Cortex of kidney (tissue), 1 donor: ENCODE measurements at places on chromosomes 3 and 15.

GRCh38 chr3:107882881-107883280, 207.9 kb downstream of the CD47 start:
- no peak for DNase-seq

- DNase-seq: no peak
These were observed 5.2 kb upstream of the ADAMTS17 start for GRCh38 chr15:100346866-100347512.

DNA sequence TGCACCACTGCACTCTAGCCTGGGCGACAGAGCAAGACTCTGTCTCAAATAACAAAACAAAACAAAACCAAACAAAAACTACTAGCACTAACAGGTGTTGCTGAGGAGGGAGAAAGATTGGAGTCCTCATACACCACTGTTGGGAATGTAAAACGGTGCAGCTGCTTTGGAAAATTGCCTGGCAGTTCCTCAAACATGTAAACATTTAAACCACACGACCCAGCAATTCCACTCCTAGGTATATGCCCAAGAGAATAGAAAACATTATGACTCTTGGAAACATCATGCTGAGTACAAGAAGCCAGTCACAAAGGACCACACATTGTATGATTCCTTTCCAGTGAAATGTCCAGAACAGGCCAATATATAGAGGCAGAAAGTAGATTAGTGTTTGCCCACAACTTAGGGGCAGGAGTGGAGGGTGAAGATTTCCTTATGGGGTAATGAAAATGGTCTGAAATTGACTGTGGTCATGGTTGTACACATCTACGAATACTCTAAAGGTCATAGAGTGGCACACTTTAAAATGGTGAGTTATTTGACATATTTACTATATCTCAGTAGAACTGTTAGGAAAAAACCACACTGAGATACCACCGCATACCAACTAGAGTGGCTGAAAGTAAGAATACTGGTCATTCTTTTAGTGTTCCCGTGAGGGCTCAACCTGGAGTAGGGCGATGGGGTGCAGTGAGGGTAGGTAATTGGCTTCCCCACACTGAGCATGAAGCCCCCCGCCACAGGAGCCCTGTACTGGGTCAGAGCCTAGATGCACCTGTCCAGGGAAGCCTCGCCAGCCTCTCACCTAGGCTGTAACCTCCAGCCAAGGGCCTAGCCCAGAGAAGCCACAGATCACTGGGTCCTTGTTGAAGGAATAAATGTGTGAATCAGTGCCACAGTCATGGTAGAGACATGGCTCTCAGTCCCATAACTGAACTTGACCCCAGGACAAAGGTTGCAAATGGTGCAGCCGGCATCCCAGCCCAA, 131.1 kb downstream of the NUP210 start:
- no peak for DNase-seq

GRCh38 chr3:44387404-44387803, 48.8 kb downstream of the TCAIM start:
- no peak for DNase-seq

DNA sequence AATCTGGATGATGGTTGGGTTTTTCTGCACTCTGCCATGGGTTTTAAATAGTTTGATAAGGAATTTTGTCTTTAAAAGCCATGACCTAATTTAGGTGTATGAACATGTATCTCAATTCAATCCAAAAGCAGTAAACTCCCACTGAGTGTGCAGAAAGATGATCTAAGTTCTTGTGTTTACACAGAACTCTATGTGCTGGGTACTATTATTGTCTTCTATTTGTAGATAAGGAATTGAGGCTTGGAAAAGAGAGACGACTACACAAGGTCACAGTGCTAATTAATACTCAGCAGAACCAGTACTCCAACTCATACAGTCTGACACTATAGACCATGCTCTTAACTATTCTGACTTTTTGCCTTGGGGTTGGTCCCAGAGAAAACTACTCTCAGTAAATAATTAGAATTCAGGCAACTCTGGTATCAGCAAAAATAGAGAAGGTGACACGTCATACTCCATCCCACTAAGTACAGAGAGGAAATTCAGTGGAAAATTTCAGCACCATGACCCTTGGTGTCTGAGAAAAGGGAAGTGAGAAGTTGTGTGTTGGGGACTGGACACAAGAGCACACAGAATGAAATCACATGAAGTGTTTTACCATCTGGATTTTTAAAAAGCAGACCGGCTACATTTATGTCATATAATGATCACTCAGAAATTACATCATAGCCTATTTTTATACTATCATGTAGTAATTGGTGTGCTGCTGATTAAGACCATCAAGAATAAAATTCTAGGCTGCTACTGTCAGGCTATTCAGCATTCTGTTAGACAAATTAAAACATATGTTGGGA, 18.3 kb upstream of the MYH15 start:
- no peak for DNase-seq
